Aorta (tissue), 5 donors: ENCODE measurements at places on chromosomes 6 and 20. TPM values are rescaled to one million over a fixed set of nuclear protein-coding genes. Genes with fewer than 3 reads are reported as not detected.

- no peak overlapping the region for H3K27ac ChIP-seq
- H3K4me3 ChIP-seq: no peak overlapping the region
- H3K4me1 ChIP-seq: no peaks in the 10 kb centered on the region
- H3K27me3 ChIP-seq: no peaks in the 10 kb centered on the region
- H3K36me3 ChIP-seq: no peaks in the 10 kb centered on the region
- no peak for DNase-seq
Observed at GRCh38 chr20:60172346-60172984, 214.2 kb downstream of the CDH26 start.

GRCh38 chr6:124881898-124882578 is 80.2 kb upstream of the RNF217 start:
- no peak for DNase-seq
- H3K4me1 ChIP-seq: no peaks in the 10 kb centered on the region
- H3K27me3 ChIP-seq: no peaks in the 10 kb centered on the region
- H3K36me3 ChIP-seq: no peaks in the 10 kb centered on the region
- H3K4me3 ChIP-seq: no peak overlapping the region

GRCh38 chr6:110233770-110234374 is 53.6 kb downstream of the CDC40 start:
- no peak overlapping the region for H3K27ac ChIP-seq
- H3K27me3 ChIP-seq: no peaks in the 10 kb centered on the region
- DNase-seq: no peak
- H3K4me3 ChIP-seq: no peak overlapping the region

GRCh38 chr6:153023977-153024708 is 21.6 kb upstream of the MTRF1L start:
- no peaks in the 10 kb centered on the region for H3K4me1 ChIP-seq
- no peak for DNase-seq
- no peak overlapping the region for H3K4me3 ChIP-seq
- peaks cover 2% of the 10 kb centered on the region for H3K36me3 ChIP-seq
- no peaks in the 10 kb centered on the region for H3K27me3 ChIP-seq

DNA sequence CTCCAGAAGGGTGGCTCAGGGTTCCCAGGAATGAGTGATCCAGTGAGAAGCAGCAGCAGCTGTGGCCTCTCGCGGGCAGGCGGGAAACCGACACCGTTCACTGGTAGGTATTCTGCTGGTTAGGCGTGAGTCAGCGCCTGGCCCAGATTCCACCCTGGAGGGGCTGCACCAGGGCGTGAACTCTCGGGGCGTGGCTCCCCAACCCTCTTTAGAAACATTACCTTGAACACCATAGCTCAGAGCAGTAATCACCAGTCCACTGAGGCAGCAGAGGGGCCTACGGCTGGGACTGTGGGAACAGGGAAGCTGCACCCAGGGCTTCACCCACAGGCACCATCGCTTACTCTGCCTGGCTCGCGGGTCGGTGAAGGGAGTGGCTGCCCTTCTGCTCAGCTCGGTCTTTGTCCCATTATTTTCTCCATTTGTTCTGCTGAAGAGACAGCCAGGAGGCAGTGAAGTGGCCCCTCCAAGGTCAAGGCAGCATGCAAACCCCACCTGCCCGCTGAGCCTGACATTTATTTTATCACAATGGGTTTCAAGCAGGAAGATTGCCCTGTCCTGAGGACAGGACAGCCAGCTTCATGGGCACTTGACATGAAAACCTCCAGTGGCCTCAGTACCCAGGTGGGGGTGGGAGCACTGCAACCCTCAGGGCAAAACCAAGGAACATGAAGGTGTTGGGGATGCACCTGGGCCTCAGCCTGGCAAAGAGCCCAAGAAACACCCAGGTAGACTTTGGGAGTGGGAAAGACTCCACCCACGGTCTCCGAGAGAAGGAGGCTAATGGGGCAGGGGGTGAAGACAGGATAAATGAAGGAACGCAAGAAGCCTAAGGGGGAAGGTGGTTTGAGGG is 51.0 kb upstream of the CD93 start:
- no peak overlapping the region for H3K4me3 ChIP-seq
- H3K36me3 ChIP-seq: no peaks in the 10 kb centered on the region
- H3K4me1 ChIP-seq: no peaks in the 10 kb centered on the region
- peak; percentile 43 for DNase-seq
- H3K27me3 ChIP-seq: no peaks in the 10 kb centered on the region
- no peak overlapping the region for H3K27ac ChIP-seq

GRCh38 chr20:57818418-57819181 is 108.8 kb upstream of the PMEPA1 start:
- no peaks in the 10 kb centered on the region for H3K27me3 ChIP-seq
- H3K4me3 ChIP-seq: no peak overlapping the region
- peak; percentile 49 for DNase-seq
- no peaks in the 10 kb centered on the region for H3K36me3 ChIP-seq
- no peaks in the 10 kb centered on the region for H3K4me1 ChIP-seq

DNA sequence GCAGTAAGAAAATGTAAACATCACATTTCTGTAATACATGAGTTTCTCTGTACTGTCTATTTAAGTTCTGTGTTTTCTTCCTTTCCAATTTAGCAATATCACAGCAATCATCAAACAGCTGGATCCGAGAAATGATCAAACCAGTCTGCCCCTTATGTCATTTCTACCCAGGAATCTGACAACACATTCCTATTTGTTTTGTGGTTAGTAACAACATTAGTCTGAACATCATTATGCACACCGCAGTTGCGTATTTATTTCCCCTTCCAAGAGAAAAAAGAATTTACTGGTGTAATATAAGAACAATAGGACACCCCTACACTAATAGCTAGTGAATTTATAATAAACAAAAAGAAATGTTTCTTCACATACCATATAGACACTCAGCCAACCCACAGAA is 179.5 kb downstream of the BTBD9 start:
- H3K36me3 ChIP-seq: no peaks in the 10 kb centered on the region
- no peaks in the 10 kb centered on the region for H3K27me3 ChIP-seq
- H3K27ac ChIP-seq: no peak overlapping the region
- DNase-seq: no peak

Gene FNDC11
- not detected for total RNA-seq

DNA sequence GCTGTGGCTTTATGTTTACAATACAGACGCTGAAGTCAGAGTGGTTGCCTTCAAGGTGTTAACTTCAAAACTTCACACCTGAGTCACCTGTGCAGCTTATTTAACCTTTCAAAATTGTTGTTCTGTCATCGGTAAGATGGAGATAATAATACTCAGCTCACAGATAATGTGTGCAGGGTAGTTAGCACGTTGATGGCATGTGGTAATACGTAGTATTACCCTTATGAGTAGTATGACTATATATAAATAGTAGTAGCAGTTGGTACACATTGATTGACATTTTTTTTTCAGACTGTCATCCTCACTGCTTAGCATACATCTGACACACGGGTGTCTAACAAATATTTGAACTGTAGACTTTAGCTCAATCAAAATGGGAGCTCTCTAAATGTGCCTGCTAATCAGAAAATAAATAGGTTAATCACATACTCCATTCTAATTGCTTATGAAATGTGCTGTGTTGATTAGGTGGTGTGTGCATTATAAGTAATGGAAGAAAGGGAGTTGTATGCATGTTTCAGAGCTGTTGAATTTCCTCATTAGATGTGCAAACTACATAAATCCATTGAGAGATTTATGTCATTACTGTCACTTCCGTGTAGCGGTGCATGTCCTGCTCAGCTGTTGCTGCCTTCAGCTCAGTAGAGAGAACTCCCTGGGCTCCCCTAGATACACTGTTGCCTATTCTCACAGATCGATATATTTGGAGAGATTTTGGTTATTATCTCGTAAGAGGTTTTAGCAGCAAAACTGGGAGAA is 11.2 kb upstream of the MROH8 start:
- no peak overlapping the region for H3K4me3 ChIP-seq
- peaks cover 3% of the 10 kb centered on the region for H3K36me3 ChIP-seq
- no peak overlapping the region for H3K27ac ChIP-seq
- DNase-seq: no peak
- H3K4me1 ChIP-seq: no peaks in the 10 kb centered on the region

Gene RAET1L
- not detected for total RNA-seq

Gene HLA-DQA1
- total RNA-seq: 46.2 TPM

DNA sequence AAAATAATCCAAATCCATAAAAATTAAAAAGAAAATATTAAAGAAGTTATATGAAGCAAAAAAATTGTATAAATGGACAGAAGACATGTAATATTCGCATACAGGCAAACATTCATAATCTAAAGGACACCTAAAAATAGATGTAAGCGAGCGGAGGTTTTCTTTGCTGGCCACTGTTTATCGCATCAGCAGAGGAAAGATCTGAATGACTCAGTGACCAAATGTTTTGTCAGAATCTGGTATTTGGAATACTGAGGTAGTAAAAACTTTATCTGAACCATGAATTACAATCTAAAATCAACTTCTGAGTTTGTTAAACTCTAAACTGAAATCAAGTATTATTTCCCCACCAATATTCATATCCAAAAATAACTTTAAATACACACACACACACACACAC is 7.8 kb downstream of the TSPYL4 start:
- no peaks in the 10 kb centered on the region for H3K36me3 ChIP-seq
- DNase-seq: no peak
- no peak overlapping the region for H3K4me3 ChIP-seq
- H3K27ac ChIP-seq: no peak overlapping the region

Gene GNRH2
- total RNA-seq: 0.49 TPM

DNA sequence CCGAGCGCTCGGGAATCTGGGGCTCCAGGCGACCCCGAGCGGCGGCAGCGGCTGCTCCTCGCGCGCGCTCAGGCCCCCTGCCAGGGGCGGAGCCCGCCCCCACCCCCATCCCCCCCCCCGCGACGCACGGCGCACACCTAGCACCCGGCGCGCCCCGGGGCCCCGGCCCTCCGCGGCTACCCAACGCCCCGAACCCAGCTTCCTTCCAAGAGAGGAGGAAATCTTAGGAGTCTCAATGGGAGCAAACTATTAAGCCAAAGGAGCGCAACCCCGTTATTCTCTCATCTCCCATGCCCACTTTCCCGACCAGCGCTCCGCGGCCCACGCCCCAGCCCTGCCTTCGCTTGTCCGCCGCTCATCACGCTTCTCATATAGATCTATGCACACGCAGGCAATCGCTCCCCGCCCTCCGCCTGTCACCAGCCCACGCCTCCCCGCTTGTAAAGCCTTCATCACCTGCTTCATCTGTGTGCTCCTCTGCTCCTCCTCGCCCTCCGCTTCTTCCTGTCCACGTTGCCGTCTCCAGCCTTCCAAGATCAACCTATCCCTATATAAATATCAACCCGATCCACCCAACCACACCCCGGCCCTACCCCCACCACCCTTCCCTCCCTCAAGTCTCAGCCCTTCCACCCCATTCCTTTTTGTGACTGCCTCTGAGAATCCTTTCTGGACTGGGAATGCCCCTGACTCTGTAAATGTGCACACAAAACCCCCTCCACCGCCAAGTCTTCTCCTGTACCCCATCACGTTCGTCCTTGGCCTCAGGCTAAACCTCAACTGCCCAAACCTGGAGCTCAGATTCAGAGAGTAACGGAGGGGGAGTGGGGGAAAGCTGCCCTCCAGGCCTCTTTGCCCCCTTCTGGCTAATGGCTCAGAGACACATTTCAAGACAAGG is at the start of gene DLK2:
DLK2 (minus strand) TSS at position 18 of the 898 bp plus-strand sequence. CDS start 723 bp downstream, outside the sequence.
- DNase-seq: peak; percentile 68
- H3K36me3 ChIP-seq: no peaks in the 10 kb centered on the region
- peak within 1 kb of the TSS; percentile 84 for H3K4me3 ChIP-seq
- H3K4me1 ChIP-seq: no peaks in the 10 kb centered on the region

Gene MYT1
- not detected for total RNA-seq

- no peak overlapping the region for H3K4me3 ChIP-seq
- no peak overlapping the region for H3K27ac ChIP-seq
- H3K36me3 ChIP-seq: no peaks in the 10 kb centered on the region
- DNase-seq: no peak
Observed at GRCh38 chr6:20814494-20814893, 280.2 kb downstream of the CDKAL1 start.

DNA sequence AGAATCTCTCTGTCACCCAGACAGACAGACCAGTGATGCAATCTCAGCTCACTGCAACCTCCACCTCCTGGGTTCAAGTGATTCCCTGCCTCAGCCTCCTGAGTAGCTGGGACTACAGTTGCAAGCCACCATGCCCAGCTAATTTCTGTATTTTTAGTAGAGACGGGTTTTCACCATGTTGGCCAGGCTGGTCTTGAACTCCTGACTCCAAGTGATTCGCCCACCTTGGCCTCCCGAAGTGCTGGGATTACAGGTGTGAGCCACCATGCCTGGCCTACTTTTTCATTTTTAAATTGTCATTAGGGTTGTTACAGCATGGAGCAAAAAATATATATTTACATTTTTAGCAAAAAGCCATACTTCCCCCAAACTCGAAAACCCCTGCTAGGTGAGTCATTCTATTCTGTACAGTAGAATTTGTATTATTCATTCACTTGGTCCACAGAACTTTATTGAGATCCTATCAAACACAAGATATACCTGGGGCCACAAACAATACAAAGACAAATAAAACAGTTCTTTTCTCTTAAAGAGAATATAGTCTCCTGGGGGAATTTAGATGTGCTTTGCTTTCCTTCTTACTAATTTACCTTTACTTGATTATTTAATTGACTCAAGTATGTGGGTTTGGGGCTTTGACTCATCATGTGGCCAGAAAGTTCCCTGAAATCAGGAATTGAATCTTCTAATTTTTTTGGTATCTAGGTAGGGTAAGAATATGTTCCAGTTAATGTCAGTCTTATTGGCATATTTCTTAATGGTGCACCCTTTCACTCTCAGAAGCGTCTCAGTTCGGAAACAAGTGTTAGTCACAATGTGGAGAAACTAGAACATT is 16.6 kb upstream of the CCND3 start:
- H3K4me3 ChIP-seq: no peak overlapping the region
- no peak overlapping the region for H3K27ac ChIP-seq
- H3K27me3 ChIP-seq: no peaks in the 10 kb centered on the region
- H3K36me3 ChIP-seq: no peaks in the 10 kb centered on the region

DNA sequence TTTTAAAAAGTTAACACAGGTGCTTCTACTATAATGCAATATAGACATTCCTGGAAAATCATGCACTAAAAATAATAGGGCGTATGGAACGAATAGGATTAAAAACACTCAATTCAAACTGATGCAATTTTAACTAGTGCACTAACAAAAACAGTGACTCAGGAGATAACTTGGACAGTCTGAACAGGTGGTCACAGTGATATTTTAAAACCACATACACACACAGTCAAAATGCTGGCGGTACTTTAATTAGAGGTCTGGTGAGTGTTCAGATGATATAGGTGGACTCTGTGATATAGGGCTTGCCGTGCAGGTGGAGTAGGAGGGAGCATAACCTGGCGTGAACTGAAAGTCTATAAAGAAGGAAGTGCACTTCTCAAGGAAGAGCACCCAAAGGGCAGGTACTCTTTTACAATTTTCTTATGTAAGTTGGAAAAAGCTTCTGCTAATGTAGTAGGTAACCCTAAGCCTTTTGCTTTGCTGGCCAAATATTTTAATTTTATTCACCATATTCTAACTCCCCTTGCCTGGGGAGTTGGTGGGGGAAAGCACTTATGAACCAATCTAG is 41.9 kb upstream of the PLN start:
- no peak overlapping the region for H3K27ac ChIP-seq
- peaks cover 2% of the 10 kb centered on the region for H3K4me1 ChIP-seq

DNA sequence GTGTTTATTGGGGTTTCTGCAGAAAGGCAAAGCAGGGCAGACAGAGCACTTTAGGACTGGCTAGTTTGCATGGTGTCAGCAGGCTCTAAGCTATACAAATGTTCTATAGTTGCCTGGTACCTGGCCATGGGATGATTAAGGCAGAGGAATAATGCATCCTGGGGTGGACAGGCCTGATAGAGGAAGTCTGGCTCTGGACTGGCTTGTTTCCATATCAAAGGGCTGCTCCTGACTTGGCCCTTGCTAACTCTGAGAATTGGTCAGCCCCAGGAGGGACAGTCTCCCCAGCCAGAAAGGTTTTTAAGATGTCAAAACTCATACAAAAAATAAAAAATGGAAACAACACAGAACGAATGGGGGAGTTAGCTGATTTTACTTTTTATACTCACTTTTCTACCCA is 136.9 kb downstream of the TBC1D7 start:
- no peaks in the 10 kb centered on the region for H3K27me3 ChIP-seq
- no peak overlapping the region for H3K4me3 ChIP-seq
- H3K36me3 ChIP-seq: no peaks in the 10 kb centered on the region
- H3K27ac ChIP-seq: no peak overlapping the region
- no peaks in the 10 kb centered on the region for H3K4me1 ChIP-seq
